NCI-H526 (cell line): ENCODE measurements at places on chromosomes 3 and 15.
A peak's percentile ranks its signal among the peaks of the same experiment; 100 is the strongest.

GRCh38 chr3:81303321-81303720 is 458.1 kb downstream of the GBE1 start:
- no peak for DNase-seq

DNA sequence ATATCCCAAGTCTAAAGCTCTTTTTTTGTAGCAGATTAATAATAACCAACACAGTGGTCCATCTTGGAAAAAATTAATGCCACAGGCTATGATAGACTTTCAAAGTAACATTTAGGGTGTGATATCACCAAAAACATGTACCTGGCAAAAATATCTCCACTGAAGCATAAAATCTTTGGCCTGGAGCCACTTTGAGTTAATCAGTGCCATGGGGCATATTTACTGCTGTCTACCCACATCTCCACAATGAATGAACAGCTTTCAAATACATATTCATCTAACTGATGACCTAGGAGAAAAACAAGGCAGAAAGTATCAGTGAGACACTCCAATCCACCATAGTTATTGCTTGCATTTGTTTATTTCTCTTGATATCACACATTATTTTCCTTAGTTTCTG is 296.0 kb upstream of the MDFIC2 start:
- no peak for DNase-seq

GRCh38 chr3:120567370-120568201 is 28.6 kb upstream of the NDUFB4 start:
- peak; percentile 78 for DNase-seq

DNA sequence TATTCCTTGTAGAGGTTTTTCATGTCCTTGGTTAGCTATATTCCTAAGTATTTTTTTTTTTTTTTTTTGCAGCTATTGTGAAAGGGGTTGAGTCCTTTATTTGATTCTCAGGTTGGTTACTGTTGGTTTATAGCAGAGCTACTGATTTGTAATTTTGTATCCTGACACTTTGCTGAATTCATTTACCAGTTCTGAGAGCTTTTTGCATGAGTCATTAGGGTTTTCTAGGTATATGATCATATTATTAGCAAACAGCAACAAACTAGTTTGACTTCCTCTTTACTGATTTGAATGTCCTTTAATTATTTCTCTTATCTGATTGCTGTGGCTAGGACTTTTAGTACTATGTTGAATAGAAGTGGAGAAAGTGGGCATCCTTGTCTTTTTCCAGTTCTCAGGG is 737.4 kb downstream of the ZNF385D start:
- no peak for DNase-seq

DNA sequence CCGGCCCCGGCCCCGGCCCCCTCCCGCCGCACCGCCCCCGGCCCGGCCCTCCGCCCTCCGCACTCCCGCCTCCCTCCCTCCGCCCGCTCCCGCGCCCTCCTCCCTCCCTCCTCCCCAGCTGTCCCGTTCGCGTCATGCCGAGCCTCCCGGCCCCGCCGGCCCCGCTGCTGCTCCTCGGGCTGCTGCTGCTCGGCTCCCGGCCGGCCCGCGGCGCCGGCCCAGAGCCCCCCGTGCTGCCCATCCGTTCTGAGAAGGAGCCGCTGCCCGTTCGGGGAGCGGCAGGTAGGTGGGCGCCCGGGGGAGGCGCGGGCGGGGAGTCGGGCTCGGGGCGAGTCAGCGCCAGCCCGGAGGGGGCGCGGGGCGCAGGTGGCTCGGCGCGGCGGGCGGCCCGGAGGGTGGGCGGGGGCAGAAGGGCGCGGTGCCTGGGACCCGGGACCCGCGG is 352 bp downstream of the CHRD start:
- peak; percentile 15 for DNase-seq

- no peak for DNase-seq
Observed at GRCh38 chr3:16089521-16089920, 85.0 kb upstream of the GALNT15 start.

DNA sequence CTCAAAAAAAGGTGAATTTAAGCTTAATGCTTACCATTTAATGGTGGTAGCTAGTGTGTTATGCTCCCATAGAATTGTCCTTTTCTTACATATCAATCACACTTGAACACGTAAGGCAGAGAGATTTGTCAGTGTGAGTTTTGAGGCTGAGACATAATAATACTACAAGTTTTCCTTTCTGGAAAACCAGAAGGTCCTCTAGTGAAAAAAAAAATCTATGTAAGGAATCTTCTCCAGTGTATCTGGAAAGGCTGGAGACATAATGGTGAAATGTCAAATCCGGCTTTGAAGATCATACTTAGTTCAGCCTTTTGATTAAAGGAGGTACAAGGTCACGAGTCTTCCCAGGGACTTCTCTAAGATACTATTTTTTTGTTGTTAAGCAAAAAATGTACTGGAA is 3.4 kb downstream of the TSC22D2 start:
- no peak for DNase-seq

DNA sequence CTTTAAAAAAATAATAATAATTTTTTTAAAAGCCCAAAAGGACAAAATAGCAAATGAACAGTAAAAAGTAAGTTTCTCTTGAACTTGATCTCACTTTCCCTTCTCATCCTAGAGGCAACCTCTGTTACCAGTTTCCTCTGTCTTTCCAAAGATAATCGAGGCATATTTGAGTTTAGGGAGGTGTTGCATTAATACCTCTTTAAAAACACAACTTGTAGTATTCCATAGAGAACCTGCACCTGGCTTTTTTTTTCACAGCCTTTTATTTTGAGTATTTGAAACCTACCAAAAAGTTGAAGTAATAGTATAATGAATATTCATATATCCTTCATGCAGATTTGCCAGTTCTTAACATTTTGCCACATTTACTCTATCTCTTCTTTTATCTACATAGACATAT is 9.1 kb downstream of the CSK start:
- no peak for DNase-seq

GRCh38 chr3:124322966-124323365 is 331.0 kb upstream of the ROPN1 start:
- no peak for DNase-seq

DNA sequence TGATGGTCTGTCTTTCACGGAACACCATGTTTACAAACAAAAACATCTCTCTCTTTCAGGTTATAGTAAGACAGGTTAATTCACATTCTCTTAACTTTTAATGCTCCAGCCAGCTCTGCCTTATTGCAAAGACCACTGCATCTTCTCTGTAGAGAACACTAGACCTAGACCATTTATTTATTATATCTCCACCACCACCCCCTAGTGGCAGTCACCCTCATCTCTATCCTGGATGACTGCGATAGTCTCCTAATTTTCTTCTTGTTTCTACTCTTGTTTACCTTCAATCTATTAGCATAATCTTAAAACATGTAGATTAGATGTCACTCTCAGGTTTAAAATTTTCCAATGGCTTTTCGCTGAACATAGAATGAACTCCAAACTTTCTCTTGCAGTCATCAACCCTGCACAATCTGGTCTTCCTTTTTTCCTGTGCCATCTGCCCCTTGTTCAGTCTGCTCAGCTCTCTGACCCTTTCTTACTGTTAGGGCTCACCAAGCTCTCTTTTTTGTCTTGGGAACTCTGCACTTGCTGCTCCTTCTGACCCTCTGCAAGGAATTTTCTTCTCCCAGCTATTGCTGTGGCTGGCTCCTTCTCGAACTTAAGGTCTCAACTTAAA is 155.6 kb downstream of the SQOR start:
- peak; percentile 1 for DNase-seq

DNA sequence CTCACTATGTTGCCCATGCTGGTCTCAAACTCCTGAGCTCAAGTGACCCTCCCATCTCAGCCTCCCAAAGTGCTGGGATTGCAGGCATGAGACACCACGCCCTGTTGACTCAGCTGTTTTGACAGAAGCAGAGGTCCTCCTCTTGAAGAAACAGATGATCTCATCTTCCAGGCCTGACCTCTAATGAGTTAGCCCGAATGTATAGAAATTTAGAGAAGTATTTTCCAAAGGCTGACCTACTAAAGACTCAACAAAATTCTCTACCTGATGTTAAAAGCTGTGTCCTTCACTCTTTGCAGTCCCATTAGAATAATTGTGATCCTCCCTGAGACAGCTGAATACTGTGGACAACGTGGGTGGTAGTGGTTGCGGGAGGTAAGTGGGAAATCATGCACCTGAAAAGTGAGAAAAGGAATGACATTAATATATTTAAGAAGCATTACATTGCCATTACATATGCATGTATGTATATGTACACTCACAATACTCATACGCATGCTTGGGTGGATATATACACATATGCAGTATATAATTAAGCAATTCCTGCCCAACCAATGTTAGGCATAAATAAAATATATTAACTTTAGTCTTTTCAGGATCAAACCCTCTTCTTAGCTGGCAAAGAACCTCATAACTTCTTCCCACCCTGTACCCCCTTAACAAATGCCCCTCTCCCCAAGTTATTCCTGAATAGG is 204.6 kb upstream of the NR2F2 start:
- no peak for DNase-seq

GRCh38 chr3:120608506-120608905 is 12.4 kb downstream of the NDUFB4 start:
- no peak for DNase-seq

- no peak for DNase-seq
Observed at GRCh38 chr3:123412076-123412475, 36.8 kb downstream of the ADCY5 start.

DNA sequence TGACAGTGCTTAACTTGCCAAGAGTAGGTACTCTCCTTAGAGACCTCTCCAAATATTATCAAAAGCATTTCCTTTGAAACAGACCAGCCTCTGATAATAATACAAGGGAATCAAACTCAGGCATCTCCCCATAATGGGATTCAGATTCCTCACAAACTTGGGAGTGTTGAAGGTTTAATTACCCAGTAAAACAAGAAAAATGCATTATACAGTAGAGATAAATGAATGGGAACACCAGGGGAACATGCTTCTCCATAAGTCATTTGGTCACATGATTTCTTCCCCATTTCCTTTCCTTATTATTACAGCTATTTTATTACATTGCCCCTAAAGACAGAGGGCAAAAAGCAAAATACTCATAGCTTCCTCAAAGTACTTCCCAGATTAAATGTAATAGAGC is 325.0 kb upstream of the CDIN1 start:
- no peak for DNase-seq

GRCh38 chr15:93658026-93658816 is 569.2 kb upstream of the RGMA start:
- DNase-seq, result no peak

GRCh38 chr3:58394339-58394738 is 39.3 kb downstream of the PDHB start:
- no peak for DNase-seq

GRCh38 chr15:61327019-61327631 is 98.0 kb upstream of the RORA start:
- no peak for DNase-seq

DNA sequence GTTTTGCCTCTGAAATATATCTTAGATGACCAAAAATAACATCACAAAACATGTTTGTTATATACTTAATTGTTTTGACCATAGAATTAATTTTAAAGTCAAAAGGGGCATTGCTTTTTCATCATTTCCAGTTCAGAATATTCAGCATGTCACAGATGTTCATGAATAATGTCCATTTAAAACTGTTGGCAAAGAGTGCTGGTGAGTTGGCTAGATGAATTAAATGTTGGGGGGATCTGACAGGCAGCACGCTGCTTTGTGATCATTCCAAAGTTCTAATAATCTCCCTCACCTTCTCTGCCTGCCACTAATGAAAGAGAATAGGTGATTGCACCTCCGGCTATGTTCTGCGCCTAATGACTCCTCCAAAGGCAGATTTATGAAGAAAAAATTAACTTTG is 139.2 kb upstream of the MLF1 start:
- no peak for DNase-seq
